ENCODE measurements at places on chromosomes 6 and 20.

- peak; percentile 55 for DNase-seq
- no peaks in the 10 kb centered on the region for H3K27me3 ChIP-seq
- no peaks in the 10 kb centered on the region for H3K36me3 ChIP-seq
- H3K27ac ChIP-seq, result peak overlapping the region; percentile 98
- H3K4me1 ChIP-seq, result peaks cover 16% of the 10 kb centered on the region
- no peak overlapping the region for H3K4me3 ChIP-seq
These were observed 25.3 kb upstream of the CCND3 start for GRCh38 chr6:41966961-41967311.

GRCh38 chr20:63017076-63017825 is 10.5 kb upstream of the BHLHE23 start:
- H3K27ac ChIP-seq, result no peak overlapping the region
- H3K36me3 ChIP-seq, result no peaks in the 10 kb centered on the region
- H3K4me3 ChIP-seq, result no peak overlapping the region
- H3K27me3 ChIP-seq, result peaks cover 93% of the 10 kb centered on the region
- no peak for DNase-seq

- no peaks in the 10 kb centered on the region for H3K4me1 ChIP-seq
- peak within 1 kb of the TSS; percentile 77 for H3K4me3 ChIP-seq
- no peaks in the 10 kb centered on the region for H3K36me3 ChIP-seq
- peak within 1 kb of the TSS; percentile 86 for H3K27ac ChIP-seq
- H3K27me3 ChIP-seq, result no peaks in the 10 kb centered on the region
These were observed at the start of gene CAP2 for GRCh38 chr6:17392978-17393891. Gene CAP2 (plus strand): TSS chr6:17393595. CDS start chr6:17421556, 27,961 bp downstream.

- H3K4me1 ChIP-seq, result peaks cover 1% of the 10 kb centered on the region
- peaks cover 30% of the 10 kb centered on the region for H3K36me3 ChIP-seq
- H3K27me3 ChIP-seq, result no peaks in the 10 kb centered on the region
- H3K4me3 ChIP-seq, result no peak overlapping the region
- DNase-seq, result no peak
These were observed 10.5 kb downstream of the ZNFX1 start for GRCh38 chr20:49267327-49267726.

GRCh38 chr20:40890635-40891034 is 138.0 kb upstream of the TOP1 start:
- no peak overlapping the region for H3K4me3 ChIP-seq
- H3K27me3 ChIP-seq, result peaks cover 17% of the 10 kb centered on the region
- DNase-seq, result no peak
- H3K4me1 ChIP-seq, result no peaks in the 10 kb centered on the region
- H3K27ac ChIP-seq, result no peak overlapping the region
